B cell (primary cell): ENCODE measurements at places on chromosomes 1 and 21. TPM values are rescaled to one million over a fixed set of nuclear protein-coding genes. Genes with fewer than 3 reads are reported as not detected.

DNA sequence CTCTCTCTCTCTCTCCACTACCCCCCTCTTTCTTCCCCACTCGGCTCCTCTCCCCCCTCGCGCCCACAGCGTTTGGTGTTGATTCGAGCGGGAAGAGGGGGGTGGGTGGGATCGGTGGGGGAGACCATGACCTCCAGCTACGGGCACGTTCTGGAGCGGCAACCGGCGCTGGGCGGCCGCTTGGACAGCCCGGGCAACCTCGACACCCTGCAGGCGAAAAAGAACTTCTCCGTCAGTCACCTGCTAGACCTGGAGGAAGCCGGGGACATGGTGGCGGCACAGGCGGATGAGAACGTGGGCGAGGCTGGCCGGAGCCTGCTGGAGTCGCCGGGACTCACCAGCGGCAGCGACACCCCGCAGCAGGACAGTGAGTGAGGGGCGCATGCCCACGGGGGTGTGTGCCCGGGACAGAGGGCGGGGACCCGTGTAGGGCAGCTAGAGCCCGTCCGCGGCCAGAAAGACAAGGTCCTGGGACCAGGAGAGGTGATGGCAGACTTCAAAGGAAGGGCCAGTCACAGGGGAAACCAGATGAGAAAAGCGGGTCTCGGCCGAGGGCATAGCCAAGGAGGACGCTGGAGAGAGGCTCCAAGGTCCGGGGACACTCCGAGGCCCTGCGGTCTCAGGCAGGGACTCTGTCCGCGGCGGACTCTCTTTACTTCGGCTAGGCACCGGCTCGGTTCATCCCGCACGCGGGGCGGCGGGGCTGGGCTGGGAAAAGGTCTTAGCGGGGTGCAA lies at the start of gene PRRX1:
Gene PRRX1 (plus strand): TSS at position 39 of the 735 bp plus-strand sequence. CDS start 88 bp downstream, at position 127.
- peaks cover 14% of the 10 kb centered on the region for H3K4me1 ChIP-seq
- no peak within 1 kb of the TSS for H3K27ac ChIP-seq
- H3K4me3 ChIP-seq, result no peak within 1 kb of the TSS
- H3K27me3 ChIP-seq, result peaks cover 15% of the 10 kb centered on the region

Gene DEGS1
- 51.3 and 52.1 TPM in 2 replicates for total RNA-seq

DNA sequence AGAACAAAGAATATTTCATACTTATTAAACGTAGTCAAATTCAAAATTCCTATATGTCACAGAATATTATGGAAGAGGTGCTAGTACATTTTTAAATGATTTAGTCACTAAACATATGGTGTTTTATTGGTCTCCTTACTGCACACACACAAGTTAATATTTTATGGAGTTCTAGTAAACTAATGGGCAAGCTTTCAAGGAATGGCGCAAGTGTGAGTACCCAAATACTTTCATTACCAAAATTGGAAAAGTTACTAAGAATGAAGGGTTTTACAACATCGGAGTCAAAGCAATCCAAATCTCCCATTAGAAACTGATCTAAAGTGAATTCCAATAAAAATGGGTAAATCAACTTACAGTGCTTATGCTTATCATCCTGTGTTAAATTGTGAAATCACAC lies 921.9 kb downstream of the ADGRL2 start:
- H3K4me3 ChIP-seq, result no peak overlapping the region
- H3K36me3 ChIP-seq, result no peaks in the 10 kb centered on the region
- no peak for DNase-seq
- H3K4me1 ChIP-seq, result no peaks in the 10 kb centered on the region

GRCh38 chr21:25176637-25177412 lies 430.5 kb downstream of the MRPL39 start:
- peak; percentile 77 for DNase-seq
- H3K4me1 ChIP-seq, result peaks cover 46% of the 10 kb centered on the region
- no peak overlapping the region for H3K4me3 ChIP-seq
- H3K36me3 ChIP-seq, result no peaks in the 10 kb centered on the region
- no peaks in the 10 kb centered on the region for H3K27me3 ChIP-seq

GRCh38 chr1:239826211-239826610 lies 265.5 kb upstream of the FMN2 start:
- H3K27me3 ChIP-seq, result no peaks in the 10 kb centered on the region
- H3K4me1 ChIP-seq, result no peaks in the 10 kb centered on the region
- H3K36me3 ChIP-seq, result no peaks in the 10 kb centered on the region
- no peak overlapping the region for H3K4me3 ChIP-seq
- DNase-seq, result no peak
- H3K27ac ChIP-seq, result no peak overlapping the region

Gene COL24A1
- not detected in 2 replicates for total RNA-seq

DNA sequence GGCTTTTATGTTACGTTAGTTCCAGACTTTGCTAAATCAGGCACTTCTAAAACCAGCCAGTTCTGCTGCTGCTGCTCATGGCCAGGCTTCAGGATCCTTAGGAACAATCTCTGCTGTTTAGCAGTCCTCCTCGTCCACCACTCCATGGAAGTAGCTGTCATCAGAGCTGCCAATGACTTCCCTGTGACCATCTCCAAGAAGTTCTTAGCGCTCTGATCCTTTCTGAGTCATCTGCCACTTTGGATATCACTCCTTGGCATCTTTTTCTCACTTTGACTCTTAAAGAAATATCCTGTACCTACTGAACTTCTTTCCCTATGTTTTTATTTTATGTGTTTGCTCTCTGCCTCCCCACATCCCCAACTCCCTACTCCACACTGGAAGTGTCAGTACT lies 14.7 kb upstream of the IRF2BP2 start:
- no peaks in the 10 kb centered on the region for H3K27me3 ChIP-seq
- no peak overlapping the region for H3K27ac ChIP-seq
- peaks cover 6% of the 10 kb centered on the region for H3K4me1 ChIP-seq
- no peak for DNase-seq

Gene KCNN3
- 0.17 and 0.29 TPM in 2 replicates for total RNA-seq

- peak overlapping the region; percentile 92 for H3K4me3 ChIP-seq
- no peaks in the 10 kb centered on the region for H3K36me3 ChIP-seq
- peak overlapping the region; percentile 61 for H3K27ac ChIP-seq
Observed at GRCh38 chr21:39379986-39380891, 31.4 kb upstream of the HMGN1 start.

GRCh38 chr1:203536575-203536974 lies 42.6 kb downstream of the OPTC start:
- H3K4me1 ChIP-seq, result no peaks in the 10 kb centered on the region
- no peak for DNase-seq
- no peak overlapping the region for H3K4me3 ChIP-seq
- no peaks in the 10 kb centered on the region for H3K27me3 ChIP-seq
- no peak overlapping the region for H3K27ac ChIP-seq

DNA sequence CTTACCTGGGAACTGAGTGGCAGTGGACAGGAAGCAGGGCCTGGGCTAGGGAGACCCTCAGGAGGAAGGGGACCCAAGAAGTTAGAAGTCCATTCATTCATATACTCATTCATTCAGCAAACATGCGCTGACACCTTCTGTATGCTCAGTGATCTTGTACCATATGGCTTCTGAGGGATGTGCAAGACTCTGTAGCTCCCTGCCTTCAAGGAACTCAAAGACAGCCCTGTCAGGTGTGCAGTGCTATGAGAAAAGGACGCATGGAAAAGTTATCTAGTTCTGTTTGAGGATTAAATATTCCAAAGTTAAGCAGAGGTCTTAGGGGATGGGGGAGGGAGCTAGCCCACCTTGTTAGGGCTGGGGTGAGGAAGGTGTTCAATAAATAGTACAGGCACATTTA lies 12.5 kb downstream of the DMAP1 start:
- H3K27me3 ChIP-seq, result no peaks in the 10 kb centered on the region
- no peak overlapping the region for H3K27ac ChIP-seq
- DNase-seq, result no peak

Gene CCDC30
- 7.4 and 9.8 TPM in 2 replicates for total RNA-seq

DNA sequence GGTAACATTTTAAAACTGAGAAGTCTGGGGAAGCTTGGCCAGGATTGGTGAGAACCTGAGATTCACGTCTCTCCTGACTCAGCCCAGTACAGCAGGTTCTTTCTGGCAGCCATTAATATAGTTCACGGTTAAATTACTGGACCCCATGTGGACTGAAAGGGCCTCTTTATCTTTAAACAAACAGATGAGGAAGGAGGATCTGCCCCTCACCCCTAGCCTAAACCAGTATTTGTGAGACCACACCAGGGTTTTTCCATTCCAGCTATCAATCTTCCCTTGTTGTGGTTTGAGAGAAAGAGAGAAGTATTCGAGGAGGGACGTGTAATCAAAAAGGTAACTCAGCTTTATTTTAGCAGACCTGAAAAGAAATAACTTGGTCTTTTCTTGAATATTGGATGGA lies 137.1 kb downstream of the PROX1 start:
- H3K36me3 ChIP-seq, result no peaks in the 10 kb centered on the region
- H3K4me3 ChIP-seq, result no peak overlapping the region
- H3K27me3 ChIP-seq, result no peaks in the 10 kb centered on the region
- H3K27ac ChIP-seq, result no peak overlapping the region
- DNase-seq, result no peak

GRCh38 chr1:27634177-27634984 lies 604 bp downstream of the FGR start:
- peak overlapping the region; percentile 90 for H3K27ac ChIP-seq
- peak; percentile 74 for DNase-seq
- H3K4me1 ChIP-seq, result peaks cover 96% of the 10 kb centered on the region
- H3K36me3 ChIP-seq, result no peaks in the 10 kb centered on the region
- H3K4me3 ChIP-seq, result peak overlapping the region; percentile 74

- H3K27ac ChIP-seq, result peak overlapping the region; percentile 79
- peaks cover 85% of the 10 kb centered on the region for H3K4me1 ChIP-seq
- H3K27me3 ChIP-seq, result no peaks in the 10 kb centered on the region
- H3K36me3 ChIP-seq, result no peaks in the 10 kb centered on the region
Observed at GRCh38 chr1:235938709-235939479, 72.2 kb upstream of the LYST start.

GRCh38 chr1:53639251-53639763 lies 99.7 kb downstream of the GLIS1 start:
- no peaks in the 10 kb centered on the region for H3K36me3 ChIP-seq
- no peak overlapping the region for H3K27ac ChIP-seq
- no peaks in the 10 kb centered on the region for H3K4me1 ChIP-seq
- H3K27me3 ChIP-seq, result no peaks in the 10 kb centered on the region
- DNase-seq, result no peak

DNA sequence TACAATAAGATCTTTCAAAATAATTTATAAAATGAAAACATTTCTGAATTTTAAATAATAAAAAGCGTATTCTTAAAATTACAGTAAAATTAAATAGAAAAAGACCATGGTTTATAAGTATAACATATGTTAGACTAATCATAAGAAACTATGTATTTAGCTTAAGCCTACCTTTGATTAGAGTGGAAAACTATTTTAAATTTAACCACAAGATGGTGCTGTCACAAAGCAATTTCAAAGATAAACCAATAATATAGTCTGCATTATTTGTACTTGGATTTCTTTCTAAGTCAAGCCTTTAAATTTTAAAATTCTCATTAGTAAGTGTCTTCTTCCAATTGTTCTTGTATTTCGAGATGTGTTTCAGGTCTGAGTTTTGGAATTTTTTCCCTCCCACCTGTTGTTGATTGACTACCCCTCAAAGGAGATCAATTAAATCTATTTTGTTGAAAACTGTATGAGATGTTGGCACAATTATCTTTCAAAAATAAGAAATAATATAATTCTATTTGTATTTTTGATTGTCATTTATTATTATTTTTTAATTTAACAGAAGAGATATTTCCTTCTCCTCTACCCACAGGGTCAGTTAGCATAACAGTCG lies 459.8 kb downstream of the KCNT2 start:
- peak; percentile 9 for DNase-seq
- H3K27ac ChIP-seq, result no peak overlapping the region
- no peaks in the 10 kb centered on the region for H3K4me1 ChIP-seq
- H3K36me3 ChIP-seq, result no peaks in the 10 kb centered on the region
- H3K27me3 ChIP-seq, result no peaks in the 10 kb centered on the region

Gene S100A2
- not detected in 2 replicates for total RNA-seq

Gene ANXA9
- total RNA-seq, result 0.62 TPM in 1 of 2 replicates, not detected in the other

DNA sequence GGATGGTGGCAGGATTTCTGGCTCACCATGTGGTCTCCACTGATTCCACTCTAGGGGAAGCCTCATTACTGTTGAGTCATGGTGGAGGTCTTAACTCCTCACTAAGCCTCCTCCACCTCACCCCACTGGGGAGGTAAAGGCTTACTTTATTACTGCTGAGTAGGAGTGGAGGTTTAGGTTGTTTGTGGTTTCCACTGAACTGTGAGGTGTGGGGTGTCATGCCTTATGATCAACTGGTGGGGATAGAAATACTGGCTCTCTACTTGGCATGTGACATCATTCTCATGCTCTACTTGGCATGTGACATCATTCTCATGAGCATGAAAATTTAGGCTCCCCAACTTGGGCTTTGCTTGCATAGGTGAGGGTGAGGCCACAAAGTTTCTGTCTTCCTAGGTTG lies 35.6 kb downstream of the COL6A1 start:
- no peak overlapping the region for H3K27ac ChIP-seq
- no peaks in the 10 kb centered on the region for H3K4me1 ChIP-seq
- H3K4me3 ChIP-seq, result no peak overlapping the region
- H3K27me3 ChIP-seq, result no peaks in the 10 kb centered on the region
- H3K36me3 ChIP-seq, result no peaks in the 10 kb centered on the region

DNA sequence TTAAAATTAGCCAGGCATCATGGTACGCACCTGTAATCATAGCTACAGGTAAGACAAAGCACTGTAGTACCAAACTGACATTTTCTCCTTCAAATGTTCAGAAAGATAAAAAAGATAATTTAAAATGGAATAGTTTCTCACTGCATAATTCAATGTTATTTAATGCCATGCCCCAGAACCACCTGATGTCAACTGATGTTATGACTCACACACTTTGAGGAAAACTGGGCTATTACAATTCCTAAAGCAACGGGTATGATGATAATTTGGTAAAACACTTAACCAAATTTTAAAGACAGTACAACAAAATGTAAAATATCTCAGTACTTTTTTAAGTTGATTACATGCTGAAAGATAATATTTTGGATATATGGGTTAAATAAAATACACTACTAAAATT lies 22.9 kb upstream of the PLEKHO1 start:
- no peak overlapping the region for H3K4me3 ChIP-seq
- H3K4me1 ChIP-seq, result peaks cover 6% of the 10 kb centered on the region
- no peaks in the 10 kb centered on the region for H3K36me3 ChIP-seq
- H3K27me3 ChIP-seq, result no peaks in the 10 kb centered on the region

DNA sequence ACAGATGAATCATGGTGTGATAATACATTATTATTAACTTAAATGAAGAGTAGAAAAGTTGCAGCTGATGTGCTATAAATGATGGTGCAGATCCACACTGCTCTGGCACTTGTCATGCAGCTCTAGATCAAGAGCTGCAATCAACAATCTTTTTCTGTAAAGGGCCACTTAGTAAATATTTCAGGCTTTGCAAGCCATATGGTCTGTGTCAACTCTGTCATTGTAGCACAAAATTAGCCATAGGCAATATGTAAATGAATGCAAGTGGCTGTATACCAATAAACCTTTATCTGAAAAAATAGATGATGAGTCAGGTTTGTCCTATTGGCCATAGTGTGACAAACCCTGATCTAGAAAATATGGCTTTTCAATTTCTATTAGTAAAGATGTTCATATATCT lies 66.6 kb downstream of the RGS18 start:
- H3K36me3 ChIP-seq, result no peaks in the 10 kb centered on the region
- no peaks in the 10 kb centered on the region for H3K4me1 ChIP-seq
- H3K27me3 ChIP-seq, result no peaks in the 10 kb centered on the region
- no peak overlapping the region for H3K4me3 ChIP-seq
- DNase-seq, result no peak
- no peak overlapping the region for H3K27ac ChIP-seq

Gene HAO2
- not detected in 2 replicates for total RNA-seq
